Uterus (tissue), 4 donors: ENCODE measurements at places on chromosomes 11 and 22. TPM values are rescaled to one million over a fixed set of nuclear protein-coding genes. Genes with fewer than 3 reads are reported as not detected.

Gene FGF4
- not detected for total RNA-seq

Gene CALCA
- not detected for total RNA-seq

Gene KRTAP5-1
- not detected for total RNA-seq

Gene CRYBB3
- not detected for total RNA-seq

Gene THYN1
- 143 TPM for total RNA-seq

Gene AAMDC
- 25.0 TPM for total RNA-seq

Gene SPDYC
- not detected for total RNA-seq

Gene SAA1
- 3.3 TPM for total RNA-seq

Gene SYCE3
- not detected for total RNA-seq

GRCh38 chr22:23109441-23109978, 32.3 kb downstream of the RSPH14 start:
- DNase-seq, result no peak

GRCh38 chr22:19064354-19065054, 57.7 kb downstream of the DGCR2 start:
- DNase-seq, result no peak

- DNase-seq, result no peak
Measured at GRCh38 chr11:69928975-69929374, 109.8 kb upstream of the FGF3 start.

GRCh38 chr11:120929090-120929489, 94.8 kb upstream of the TBCEL start:
- no peak for DNase-seq

- DNase-seq, result no peak
Measured at GRCh38 chr11:117879516-117880480, 3.3 kb upstream of the FXYD6 start.

- no peak for DNase-seq
Measured at GRCh38 chr22:43228330-43228729, 41.4 kb upstream of the TTLL12 start.

- DNase-seq, result no peak
Measured at GRCh38 chr22:36287881-36288515, 35.1 kb downstream of the APOL1 start.

DNA sequence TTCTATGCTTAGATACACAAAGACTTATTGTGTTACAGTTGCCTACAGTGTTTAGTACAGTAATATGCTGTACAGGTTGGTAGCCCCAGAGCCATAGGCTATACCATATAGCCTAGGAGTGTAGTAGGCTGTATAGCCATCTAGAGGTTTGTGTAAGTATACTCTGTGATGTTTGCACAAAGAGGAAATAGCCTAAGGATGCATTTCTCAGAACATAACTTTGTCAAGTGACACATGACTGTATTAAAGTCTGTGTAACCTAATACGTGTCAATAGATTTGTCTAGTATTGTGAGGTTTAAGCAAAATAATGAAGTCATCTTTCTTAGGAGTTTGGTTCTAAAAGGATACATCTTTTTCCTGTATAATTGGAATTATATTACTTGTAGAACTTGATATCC, 5.5 kb downstream of the ZC3H12C start:
- DNase-seq, result no peak

DNA sequence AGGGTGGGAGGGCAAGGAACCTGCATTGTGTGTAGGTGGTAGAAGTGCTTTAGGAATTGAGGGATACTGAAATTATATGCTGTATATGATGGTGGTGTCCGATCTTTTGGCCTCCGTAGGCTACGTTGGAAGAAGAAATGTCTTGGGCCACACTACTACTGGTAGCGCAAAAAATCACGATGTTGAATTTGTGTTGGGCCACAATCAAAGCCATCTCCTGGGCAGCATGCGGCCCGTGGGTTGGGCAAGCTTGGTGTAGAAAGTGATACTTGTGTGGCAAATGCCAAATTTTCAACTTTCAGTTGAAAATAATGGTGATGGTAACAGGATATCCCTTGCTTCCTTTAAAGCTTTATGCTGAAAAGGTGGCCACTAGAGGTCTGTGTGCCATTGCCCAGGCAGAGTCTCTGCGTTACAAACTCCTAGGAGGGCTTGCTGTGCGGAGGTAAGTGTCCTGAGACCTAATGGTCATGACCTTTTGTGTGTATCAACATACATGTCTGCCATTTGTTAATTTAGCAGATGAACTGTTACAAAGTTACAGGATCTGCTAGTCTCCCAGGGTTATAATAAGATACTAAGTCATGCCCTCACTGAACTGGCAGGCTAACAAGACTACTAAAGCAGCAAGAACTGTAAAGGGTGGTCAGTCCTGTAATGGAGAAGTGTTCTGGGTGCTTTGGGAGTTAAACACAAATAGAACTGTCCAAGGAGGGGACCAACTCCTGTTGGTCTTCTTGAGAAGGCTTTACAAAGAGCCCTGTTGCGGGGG, 2.9 kb downstream of the RPS3 start:
- no peak for DNase-seq

DNA sequence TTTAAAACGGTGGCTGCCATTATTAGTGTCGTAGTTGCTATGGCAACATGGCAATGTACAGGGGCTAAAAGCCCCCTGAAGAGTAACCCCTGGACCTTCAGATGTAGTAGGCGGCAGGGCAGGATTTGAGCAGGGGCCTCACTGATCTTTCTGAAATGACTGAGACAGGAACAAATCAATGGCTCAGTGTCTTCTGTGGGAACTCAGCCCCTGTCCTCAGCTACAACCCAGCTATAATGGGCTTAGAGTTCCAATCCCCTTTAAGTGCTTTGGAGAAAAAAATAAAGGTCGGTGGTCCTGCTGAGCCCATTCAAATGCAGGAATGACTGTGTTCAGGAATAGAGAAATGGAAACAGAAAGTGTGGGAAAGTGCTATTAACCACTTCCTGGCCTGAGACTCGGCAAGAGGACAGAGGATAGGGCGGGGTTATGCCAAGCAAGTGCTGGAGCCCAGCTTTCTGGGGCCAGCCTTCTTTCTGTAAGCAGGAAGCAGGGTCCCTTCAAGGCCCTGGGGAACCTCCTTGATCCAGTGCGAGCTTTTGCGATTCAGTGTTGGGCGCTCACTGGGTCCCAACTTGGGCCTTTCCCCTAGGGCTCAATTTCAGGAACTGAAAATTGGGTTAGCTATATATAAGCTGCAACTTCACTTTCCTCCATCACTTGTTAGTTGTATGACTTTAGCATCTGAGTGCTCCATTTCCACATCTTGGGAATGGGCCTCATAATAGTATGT, 6.1 kb upstream of the CD82 start:
- no peak for DNase-seq

- DNase-seq, result no peak
Measured at GRCh38 chr11:21630934-21631478, 561.9 kb upstream of the ANO5 start.

- DNase-seq, result no peak
Measured at GRCh38 chr11:118163494-118163893, 10.9 kb upstream of the SCN4B start.

DNA sequence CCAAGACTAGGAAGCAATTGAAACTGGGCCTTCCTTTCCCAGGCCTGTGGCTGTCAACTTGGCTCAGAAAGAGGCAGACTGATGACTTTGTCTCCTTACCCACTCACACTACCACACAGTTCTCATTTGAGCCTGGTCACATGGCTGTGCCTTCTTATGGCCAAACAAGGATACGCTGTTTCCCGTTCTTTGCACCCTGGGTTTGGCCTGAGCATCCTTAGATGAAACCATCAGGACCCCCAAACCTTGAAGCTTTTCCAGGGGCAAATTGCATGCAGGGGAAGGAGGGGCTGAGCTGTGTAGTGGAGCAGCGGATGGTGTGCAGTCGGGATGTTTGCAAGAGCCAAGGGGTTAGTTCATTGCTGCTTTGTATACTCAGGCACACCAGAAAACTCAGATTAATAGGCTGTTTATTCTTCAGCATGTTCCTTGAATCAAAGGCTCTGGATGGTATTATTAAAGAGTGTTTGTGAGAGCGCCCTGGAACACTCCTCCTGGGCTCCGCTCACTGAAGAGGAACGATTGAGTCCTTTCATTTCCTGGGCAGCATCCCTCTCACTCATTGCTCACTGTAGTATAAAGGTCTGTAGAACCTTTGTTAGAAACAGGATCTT, 69.8 kb downstream of the ARFGAP2 start:
- no peak for DNase-seq

GRCh38 chr11:3810951-3811350, 2.6 kb downstream of the PGAP2 start:
- no peak for DNase-seq

- no peak for DNase-seq
Measured at GRCh38 chr11:65744026-65744698, 23.6 kb upstream of the RNASEH2C start.

DNA sequence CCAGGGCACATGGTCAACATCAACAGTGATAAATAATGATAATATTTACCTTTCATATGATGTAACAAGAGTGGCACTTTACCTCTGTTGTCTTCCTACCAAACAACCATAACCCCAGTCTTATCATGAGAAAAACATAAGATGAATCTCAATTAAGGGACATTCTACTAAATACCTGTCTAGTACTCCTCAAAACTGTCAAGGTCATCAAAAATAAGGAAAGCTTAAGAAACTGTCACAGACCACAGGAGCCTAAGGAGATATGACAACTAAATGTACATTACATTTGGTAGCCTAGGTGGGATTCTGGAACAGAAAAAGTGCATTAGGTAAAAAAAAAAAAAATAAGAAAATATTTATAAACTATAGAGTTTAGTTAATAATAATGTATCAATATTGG, 118.1 kb downstream of the CCDC34 start:
- no peak for DNase-seq

- peak; percentile 12 for DNase-seq
Measured at GRCh38 chr11:125342281-125342930, 153.7 kb downstream of the FEZ1 start.

DNA sequence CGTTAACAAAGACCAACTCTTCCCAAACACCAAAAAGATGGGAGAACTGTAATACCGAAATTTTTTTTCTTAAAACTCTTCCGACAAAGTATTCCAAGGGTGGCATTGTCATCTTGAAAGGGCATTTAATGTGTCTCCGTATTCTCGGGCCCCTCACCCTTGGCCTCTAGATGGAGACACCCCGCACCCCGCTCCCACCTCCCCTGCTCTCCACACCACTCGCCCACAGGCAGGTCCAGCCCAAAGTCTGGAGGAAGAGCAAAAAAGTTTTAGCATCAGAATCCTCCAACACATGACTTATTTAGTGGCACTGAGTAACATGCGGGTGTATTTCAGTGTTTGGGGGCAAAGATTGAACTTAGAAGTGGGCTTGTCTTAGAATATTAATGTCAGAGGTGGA, 20.7 kb downstream of the SPATA19 start:
- no peak for DNase-seq

DNA sequence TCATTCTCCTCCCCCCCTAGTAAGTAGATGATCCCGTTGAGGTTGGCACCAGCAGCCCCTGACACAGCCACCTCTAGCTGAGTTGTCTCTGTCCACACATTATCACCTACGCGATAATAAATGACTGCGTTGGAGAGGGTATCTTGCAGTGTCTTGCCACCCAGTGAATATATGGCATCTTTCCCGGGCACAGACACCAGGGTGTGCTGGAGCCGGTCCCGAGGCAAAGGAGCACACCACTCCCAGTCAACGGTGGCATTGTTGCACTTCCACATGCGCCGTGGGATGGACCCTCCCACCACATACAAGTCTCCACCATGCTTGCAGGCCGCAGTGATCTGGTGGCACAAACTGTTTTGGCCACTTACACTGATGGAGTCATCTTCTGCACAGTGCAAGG, 5.4 kb downstream of the KBTBD4 start:
- no peak for DNase-seq

DNA sequence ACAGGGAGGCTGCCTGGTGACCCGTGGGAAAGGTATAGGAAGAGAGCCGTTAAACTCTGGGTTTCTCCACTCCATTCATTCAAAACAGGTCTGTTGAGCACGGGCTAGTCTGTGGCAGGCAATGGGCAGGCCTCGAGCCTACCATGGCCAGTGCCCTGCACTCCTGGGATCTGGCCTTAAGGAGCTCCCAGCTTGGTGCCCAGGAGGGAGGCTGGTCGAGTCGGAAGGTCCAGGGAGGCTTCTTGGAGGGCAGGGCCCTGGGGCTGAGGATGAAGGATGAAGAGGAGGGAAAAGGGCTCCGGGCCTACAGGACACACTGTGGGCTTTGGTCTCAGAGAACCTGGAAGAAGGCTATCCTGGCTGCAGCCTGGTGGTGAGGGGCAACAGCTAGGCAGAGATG, 41.9 kb upstream of the MN1 start:
- peak; percentile 12 for DNase-seq

DNA sequence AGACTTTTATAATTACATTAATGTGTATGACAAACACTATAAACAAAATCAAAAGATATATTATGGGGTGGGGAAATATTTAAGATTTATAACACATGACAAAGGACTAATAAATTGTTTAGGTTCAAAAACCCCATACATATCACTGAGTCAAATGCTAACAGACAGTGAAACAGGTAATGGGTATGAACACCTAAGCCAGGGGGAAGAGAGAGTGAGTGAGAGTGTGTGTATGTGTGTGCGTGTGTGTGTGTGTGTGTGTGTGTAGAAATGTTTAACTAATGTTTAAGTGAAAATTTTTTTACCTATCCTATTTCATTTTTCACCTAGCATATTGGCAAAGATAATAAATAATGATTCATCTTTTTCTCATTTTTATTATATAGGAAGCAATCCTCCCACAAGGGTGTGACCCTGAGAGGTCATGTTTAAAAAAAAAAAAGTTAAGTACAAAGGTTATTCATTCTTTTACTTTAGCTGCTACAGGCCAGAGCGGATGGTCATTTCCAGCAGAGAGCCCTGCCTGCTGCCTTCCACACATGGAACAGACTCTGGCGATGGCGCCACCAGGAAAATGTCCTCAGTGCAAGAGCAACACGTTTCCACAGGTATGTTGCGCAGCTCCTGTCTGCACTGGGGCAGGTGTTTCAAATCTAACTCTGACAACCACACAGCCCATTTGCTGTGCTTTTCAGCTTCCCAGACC, 72.9 kb downstream of the PISD start:
- DNase-seq, result no peak

DNA sequence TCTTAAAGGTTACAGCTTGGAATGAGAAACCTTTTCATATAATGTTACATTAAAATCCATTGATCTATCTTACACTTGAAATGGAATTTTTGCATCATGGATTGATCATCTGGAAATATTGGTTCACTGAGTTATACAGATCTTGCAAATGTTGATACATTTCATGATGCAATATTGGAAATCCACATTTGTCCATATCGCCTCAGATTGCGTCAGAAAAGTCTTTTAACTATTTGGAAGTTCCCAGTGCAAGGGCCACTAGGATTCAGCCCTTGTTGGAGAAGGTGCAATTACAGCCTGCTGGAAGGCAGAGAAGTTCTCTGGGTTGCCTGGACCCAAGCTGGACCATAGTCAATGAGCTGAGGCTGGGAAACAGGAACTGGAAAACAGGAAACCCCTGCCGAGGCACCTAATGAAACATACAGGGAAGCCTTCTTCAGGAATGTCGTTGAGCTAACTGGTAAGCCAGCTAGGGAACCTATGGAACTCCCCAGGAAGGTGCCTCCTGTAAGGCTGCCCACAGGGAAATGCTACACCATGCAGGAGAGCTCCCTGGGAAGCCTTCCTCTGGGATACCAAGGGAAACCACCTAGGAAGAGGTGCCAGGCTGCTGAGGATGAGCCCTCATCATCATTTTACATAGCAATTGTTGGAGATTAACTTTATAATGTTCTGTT, 600.4 kb upstream of the CADM1 start:
- no peak for DNase-seq
